ENCODE measurements at places on chromosomes 3 and 15. TPM values are rescaled to one million over a fixed set of nuclear protein-coding genes. Genes with fewer than 3 reads are reported as not detected.

TMED3 gene
- total RNA-seq, result 34.1 TPM

DNA sequence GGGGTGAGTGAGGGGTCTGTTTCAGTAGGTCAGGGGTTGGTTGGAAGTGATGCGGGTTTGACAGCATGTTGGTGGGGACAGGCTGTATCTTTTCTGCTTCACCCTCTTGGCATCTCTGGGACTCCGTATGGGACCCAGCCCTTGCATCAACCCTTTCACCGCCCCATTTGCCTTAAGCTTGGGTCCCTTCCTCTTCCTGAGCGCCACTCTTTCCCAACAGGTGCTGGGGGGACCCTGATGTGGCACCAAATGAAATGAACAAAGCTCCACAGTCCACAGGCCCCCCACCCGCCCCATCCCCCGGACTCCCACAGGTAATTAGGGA, 1.1 kb downstream of the EIF4G1 start:
- H3K27ac ChIP-seq, result peak overlapping the region; percentile 99
- no peak for DNase-seq
- H3K4me1 ChIP-seq, result peaks cover 11% of the 10 kb centered on the region
- H3K36me3 ChIP-seq, result no peaks in the 10 kb centered on the region

DNA sequence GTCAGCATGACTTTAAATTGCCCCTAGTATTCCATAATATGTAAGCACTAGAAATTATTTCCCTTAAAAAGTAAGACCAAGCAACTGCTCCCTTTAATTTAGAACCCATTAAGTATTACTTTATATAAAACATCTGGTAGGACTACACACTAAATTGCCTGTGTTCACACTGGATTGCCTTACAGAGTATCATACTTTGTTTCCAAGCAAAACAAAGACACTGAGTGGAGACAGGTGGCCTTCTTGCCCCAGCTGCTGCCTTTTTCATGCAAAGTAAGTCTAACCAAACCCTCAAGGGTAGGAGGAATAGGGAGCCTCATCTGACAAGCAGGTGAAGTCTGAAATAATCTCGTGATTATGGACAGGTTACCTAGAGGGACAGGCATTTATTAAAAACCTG, 87.3 kb downstream of the PEX5L start:
- no peaks in the 10 kb centered on the region for H3K4me1 ChIP-seq
- no peak overlapping the region for H3K4me3 ChIP-seq
- no peaks in the 10 kb centered on the region for H3K36me3 ChIP-seq
- no peaks in the 10 kb centered on the region for H3K27me3 ChIP-seq
- H3K27ac ChIP-seq, result no peak overlapping the region

GRCh38 chr15:51046799-51047449, 47.8 kb downstream of the TNFAIP8L3 start:
- H3K27me3 ChIP-seq, result no peaks in the 10 kb centered on the region
- H3K36me3 ChIP-seq, result no peaks in the 10 kb centered on the region
- no peak overlapping the region for H3K4me3 ChIP-seq
- H3K27ac ChIP-seq, result no peak overlapping the region

DNA sequence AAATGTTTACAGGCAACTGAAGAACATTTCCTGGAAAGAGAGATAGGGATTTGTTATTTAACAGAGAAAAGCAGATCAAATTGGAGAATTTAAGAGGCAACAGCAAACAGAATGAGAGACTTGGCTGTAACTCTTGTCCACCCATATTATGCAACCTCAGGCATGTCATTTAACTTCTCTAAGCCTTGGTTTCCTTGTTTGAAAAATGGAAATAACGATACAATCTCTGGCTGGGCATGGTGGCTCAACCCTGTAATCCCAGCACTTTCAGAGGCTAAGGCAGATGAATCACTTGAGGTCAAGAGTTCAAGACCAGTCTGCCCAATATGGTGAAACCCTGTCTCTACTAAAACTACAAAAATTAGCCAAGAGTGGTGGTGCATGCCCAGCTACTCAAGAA, 23.7 kb downstream of the ARRDC4 start:
- H3K4me3 ChIP-seq, result no peak overlapping the region
- no peaks in the 10 kb centered on the region for H3K36me3 ChIP-seq
- H3K27me3 ChIP-seq, result no peaks in the 10 kb centered on the region
- no peak for DNase-seq

FEZF2 gene
- total RNA-seq, result not detected

POPDC2 gene
- 6.9 TPM for total RNA-seq
